NK-92 treated with Interleukin-12 subunit alpha and Interleukin-12 subunit beta, amount 100 ng/mL, for 24 hours (cell line): ENCODE measurements at places on chromosomes 2 and 18.

DNA sequence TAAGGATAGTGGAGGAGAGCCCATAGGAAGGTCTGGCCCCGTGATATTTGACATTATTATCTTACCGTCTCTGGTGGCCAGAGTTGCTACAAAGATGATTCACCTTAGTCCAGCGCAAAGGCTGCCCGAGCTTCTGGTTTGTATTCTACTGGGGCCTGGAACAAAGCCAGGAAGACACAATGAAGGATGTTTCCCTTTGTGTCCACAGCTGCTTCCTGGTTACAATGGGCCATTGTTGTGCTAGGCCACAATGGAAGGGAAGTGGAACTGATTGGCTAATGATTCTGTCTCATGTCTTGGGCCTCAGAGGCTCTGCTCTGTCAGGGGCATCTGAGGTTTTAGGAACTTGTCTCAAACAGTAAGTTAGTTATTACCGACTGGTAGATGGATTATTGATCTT, 132.2 kb downstream of the TDRD15 start:
- DNase-seq = no peak

DNA sequence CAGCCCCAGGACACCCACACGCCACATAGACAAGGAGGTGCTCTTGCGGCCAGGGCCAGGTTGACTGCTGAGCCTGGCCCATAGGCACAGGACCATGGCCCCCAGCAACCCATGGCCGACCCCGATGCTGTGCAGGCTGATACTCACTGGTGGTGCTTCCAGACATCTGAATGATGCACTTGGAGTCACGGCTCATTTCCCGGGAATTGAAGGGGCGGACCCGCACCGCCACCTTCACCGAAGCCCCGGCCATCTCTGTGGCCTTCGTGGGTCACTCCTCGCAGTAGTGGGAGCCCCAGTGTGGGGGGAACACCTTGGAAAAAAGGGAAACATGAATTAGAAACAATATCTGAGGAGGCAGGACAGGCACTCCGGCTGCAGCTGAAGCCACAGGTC, 22.5 kb downstream of the KIF1A start:
- DNase-seq = no peak

GRCh38 chr2:64492821-64493220, 31.3 kb upstream of the AFTPH start:
- DNase-seq = no peak

DNA sequence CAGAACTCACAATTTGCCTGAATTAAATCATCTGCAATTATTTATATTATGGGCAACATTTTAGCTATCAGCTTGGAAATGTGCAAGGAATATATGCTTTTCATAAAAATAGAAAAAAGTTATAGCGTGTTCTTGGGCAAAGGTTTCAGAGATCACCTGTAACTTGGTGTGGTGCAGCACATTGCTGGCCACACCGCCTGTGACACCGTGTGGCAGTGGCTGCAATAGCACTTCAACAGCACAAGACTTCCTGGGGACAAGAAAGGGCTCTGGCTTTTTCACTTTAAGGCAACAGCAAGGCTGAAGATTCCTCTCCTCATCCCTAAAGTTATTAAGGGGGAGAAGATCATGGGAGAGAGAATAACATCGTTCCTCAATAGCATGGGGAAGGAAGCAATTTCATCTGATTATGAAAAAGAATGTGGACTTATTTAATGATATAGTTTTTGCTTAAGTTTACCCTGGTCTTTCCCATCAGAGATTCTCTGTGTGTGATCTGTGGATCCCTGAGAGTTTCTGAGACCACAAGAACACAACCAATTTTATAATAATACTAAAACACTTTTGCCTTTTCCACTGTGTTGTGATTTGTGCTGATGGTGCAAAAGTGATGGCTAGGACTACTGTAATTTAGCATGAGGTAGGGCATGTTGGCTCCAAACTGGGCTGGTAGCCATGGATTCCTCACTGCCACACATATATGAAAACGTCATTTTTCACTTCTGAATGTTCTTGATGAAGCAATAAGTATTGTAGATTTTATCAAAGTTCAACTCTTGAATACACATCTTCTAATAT, 15.0 kb upstream of the SERPINB3 start:
- no peak for DNase-seq

GRCh38 chr2:227450311-227450841, 21.6 kb upstream of the AGFG1 start:
- DNase-seq = no peak

DNA sequence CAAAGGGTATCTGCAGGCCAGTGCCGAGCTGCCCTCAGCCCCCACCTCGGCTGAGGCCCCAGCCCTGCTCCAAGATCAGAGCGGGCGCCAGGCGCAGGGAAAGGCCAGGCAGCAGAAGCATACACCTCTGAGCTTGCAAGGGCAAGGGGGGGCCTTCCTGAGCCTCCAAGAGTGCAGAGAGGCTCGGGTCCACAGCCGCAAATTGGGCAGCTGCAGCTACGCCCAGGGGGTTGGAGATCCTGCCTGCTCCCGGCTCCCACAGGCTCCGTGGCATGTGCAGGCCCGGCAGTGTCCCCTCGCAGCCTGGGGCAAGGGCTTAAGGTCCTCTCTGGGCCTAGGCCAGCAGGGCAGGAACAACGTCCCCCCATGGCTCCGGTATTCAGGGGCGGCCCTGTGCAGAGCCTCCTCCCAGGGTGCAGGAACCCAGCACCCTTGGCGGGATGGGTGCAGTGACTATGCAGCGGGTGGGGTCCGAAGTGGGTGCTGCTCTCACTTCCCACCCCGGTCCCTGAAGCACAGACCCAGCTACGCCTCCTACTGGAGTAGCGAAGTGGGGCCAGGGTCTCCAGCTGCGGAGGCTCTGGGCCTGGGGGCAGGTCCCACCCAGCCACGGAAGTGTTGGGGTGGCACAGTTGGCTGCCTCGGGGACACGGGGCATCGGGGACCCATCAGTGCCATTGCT, 120.2 kb upstream of the TMEFF2 start:
- no peak for DNase-seq

DNA sequence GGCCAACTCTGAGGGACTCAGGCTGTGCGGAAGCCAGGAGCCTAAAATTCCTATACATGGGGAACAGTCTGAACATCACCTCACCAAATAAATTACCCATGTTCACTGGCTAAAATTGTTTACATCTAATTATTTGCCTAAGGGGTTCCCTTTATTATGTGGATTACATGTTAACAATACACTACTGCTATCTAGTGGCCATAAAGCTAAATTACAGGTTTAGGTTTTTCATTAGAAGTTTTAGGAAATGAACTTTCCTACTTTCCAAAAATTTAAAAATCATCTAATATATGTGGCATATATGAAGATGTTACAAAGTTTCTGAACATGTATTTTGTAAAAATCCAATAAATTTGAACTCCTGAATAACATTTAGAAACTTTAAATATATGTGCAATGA, 40.3 kb downstream of the PLA2R1 start:
- no peak for DNase-seq

DNA sequence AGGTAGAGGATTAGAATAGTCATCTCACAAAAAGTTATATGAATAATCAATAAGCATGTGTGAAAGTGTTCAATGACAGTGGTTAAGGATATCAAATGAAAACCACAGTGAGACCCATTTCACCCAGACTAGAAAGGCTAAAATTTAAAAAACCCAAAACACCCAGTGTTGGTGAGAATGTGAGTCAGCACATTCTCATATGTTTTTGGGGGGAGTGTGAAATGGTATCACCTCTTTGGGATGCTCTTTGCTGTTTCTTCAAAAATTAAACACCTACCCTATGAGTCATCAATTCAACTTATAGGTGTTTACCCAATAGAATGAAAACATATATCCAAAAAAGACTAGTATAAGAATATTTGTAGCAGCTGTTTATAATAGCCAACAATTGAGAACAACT, 69.8 kb downstream of the MAP3K20 start:
- no peak for DNase-seq

- DNase-seq = no peak
These were observed 52.6 kb upstream of the RAB27B start for GRCh38 chr18:54775686-54776085.

DNA sequence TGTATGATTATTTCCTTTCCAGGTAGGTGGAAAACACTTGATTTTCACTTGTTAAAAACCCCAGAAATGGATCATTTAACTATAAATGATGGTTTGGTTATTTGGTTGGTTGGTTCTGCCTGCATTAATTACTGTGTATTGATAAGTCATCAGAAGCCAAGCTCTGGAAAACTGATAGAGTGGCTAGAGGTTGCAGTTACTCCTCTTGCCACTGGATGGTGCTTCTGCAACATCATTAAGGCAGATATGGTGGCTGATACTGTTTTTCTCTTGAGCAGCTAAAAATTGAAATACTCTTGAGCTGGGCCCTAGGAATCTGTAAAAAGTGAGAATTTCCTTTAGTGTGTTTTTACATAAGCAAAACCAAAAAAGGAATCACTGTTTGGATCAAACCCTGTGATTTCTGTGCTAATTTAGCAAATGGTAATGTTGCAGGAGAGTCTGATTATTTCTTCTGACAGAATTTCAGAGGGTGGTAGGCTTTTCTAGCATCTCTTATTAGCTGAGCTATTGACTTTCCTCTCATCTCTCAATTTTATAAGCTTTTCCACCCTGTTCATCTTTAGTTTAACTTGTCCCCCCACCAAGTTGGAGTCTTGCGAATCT, 54.3 kb downstream of the RAB10 start:
- no peak for DNase-seq

GRCh38 chr2:28217042-28217740, 175.5 kb upstream of the FOSL2 start:
- no peak for DNase-seq
